ENCODE measurements at places on chromosomes 1 and 21.

DNA sequence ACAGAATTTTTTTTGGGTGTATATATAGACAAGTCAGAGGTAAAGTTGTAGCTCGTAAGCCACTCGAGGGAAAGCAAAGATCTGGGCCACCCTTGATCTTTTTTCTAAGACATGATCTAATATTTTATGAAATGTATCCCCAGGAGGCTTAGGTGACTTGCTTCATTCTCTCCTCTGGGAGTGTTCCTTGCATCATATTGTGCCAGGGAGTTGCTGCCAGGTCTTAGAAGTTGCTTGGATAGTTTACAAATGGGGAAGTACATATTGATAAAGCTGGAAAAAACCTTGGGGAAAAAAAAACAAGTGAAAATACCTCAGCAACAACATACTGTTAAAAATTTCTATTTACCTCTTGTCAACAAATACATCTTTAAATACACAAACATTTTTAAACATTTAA, 110.9 kb upstream of the CYYR1 start:
- H3K4me1 ChIP-seq, result peaks cover 3% of the 10 kb centered on the region
- peaks cover 3% of the 10 kb centered on the region for H3K27me3 ChIP-seq

- H3K4me3 ChIP-seq, result no peak overlapping the region
- H3K27me3 ChIP-seq, result peaks cover 4% of the 10 kb centered on the region
- no peak overlapping the region for H3K27ac ChIP-seq
- no peaks in the 10 kb centered on the region for H3K36me3 ChIP-seq
- no peak for DNase-seq
Measured at GRCh38 chr1:212230329-212230728, 54.9 kb upstream of the PPP2R5A start.

DNA sequence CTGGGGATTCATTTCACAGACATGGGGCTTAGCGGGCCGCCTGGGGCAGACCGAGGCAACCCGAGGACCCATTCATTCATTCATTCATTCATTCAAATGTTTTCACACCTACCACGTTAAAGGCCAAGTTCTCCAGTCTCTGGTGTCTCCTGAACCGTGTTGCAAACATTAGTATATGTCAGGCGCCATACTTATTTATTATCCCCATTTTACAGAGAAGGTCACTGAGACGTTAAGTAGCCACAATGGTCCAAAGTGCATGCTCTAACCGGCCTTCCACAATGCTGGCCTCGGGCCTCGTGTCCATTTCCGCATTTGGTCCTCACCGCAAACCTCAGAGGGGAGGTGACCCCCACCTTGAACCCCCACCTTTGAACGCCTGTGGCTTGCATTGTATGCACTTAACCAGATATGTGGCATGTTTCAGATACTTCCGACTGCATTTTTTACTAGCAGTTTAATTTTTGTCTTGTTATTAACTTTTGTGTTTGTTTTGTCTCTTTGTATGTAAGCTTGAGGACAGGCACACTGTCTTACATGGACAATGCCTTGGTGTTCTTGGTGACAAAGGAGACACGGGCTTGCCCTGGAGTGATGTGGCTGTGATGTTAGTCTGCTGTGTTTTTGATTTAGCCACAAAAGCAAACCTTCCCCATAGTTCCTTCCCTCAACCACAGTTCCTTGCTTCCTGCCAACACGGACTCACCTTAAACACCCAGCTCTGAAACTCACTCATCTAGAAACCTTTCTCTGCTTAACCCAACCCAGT, 1.2 kb upstream of the IFFO2 start:
- DNase-seq, result no peak
- no peaks in the 10 kb centered on the region for H3K36me3 ChIP-seq
- peaks cover 2% of the 10 kb centered on the region for H3K27me3 ChIP-seq
- peaks cover 28% of the 10 kb centered on the region for H3K4me1 ChIP-seq
- peak overlapping the region; percentile 84 for H3K27ac ChIP-seq

- no peak for DNase-seq
- H3K4me1 ChIP-seq, result no peaks in the 10 kb centered on the region
- H3K27me3 ChIP-seq, result peaks cover 2% of the 10 kb centered on the region
- no peak overlapping the region for H3K27ac ChIP-seq
Measured at GRCh38 chr1:227718932-227719331, 16.2 kb downstream of the JMJD4 start.

GRCh38 chr1:100516857-100517256, 21.1 kb upstream of the GPR88 start:
- no peak for DNase-seq
- no peaks in the 10 kb centered on the region for H3K4me1 ChIP-seq
- peaks cover 13% of the 10 kb centered on the region for H3K36me3 ChIP-seq
- no peak overlapping the region for H3K27ac ChIP-seq
